ENCODE measurements at places on chromosomes 7 and 10.
A peak's percentile ranks its signal among the peaks of the same experiment; 100 is the strongest.

GRCh38 chr7:151875942-151876898 lies 695 bp downstream of the PRKAG2 start:
- DNase-seq: peak; percentile 24
- peaks cover 15% of the 10 kb centered on the region for H3K4me1 ChIP-seq
- no peak overlapping the region for H3K27ac ChIP-seq
- H3K4me3 ChIP-seq: peak overlapping the region; percentile 83
- H3K36me3 ChIP-seq: no peaks in the 10 kb centered on the region

DNA sequence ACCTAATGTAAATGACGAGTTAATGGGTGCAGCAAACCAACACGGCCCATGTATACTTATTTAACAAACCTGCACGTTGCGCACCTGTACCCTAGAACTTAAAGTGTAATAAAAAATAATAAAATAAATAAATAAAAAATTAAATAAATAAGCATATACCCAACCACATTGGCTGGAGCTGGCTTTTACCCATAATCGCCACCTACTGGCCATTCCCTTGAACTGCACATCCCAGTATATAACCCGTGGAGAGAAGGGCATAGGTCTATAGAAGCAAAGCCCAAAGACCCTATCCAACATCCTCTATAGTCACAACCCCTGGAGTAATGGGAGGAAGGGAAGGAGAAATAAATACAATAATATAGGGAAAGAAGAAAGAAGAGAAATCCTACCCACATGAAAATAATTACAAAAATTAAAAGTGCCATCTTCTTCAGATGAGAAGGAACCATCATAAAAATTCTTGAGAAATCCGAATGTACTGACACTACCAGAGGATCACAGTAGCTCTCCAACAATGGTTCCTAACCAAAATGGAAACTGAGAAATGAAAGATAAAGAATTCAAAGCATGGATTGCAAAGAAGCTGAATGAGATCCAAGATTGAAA lies 65.6 kb downstream of the TWIST1 start:
- H3K27me3 ChIP-seq: no peaks in the 10 kb centered on the region
- no peaks in the 10 kb centered on the region for H3K4me1 ChIP-seq
- H3K36me3 ChIP-seq: no peaks in the 10 kb centered on the region
- DNase-seq: peak; percentile 70
- no peak overlapping the region for H3K27ac ChIP-seq

DNA sequence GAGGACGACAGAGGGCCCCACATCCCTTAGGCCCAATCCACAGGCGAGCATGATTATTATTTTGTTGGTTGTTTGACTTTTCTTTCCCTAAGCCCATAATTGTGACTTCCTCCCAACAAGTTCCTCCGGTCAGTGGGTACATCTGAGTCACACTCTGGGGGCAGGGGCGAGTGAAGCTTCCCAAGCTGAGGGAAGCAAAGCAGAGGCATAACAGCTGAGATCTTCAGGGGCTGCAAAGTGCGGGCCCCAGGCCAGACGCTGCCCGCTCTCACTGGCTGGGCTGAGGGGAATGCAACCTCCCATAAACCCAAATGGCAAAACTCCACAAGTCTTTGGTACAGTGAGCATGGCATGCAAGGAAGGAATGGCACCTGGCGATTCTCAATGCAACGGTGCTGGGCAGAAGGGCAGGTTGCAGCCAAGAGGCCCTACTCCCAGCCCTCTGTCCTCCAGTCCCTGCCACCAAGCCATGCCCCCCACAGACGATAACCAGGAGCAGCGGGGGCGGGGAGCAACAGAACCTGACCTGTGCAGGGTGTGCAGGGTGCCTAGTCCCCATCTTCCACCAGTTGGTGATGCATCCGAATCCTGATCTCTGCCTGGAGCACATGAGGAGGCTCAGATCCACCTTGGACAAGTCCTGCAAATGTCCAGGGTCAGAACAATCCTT lies 25.3 kb downstream of the TNS3 start:
- no peaks in the 10 kb centered on the region for H3K27me3 ChIP-seq
- H3K4me1 ChIP-seq: peaks cover 42% of the 10 kb centered on the region
- H3K36me3 ChIP-seq: peaks cover 17% of the 10 kb centered on the region
- H3K4me3 ChIP-seq: peak overlapping the region; percentile 12
- DNase-seq: peak; percentile 50
- peak overlapping the region; percentile 78 for H3K27ac ChIP-seq

DNA sequence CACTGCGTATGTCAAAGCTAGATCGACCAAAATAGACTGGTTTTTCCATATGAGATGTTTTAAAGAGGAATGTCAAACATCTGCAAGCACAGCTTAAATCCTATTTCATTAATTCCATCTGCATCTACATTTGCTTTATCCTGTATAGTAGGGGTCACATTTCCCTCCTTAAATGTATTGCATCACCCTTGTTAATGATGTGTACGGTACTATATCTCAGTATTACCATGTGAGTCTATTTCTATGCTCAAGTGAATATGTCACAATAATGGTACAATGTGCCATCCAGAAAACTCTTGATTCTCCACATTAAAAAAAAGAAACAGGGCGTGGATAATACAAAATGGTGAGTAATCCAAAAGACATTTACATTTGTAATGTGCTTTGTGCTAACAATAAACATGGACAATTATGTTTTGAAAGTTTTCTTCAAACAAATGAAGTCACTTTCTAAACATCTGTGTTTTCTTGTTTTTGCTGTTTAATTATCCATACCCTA lies 56.6 kb downstream of the TWIST1 start:
- DNase-seq: peak; percentile 68
- no peak overlapping the region for H3K27ac ChIP-seq
- H3K4me1 ChIP-seq: peaks cover 14% of the 10 kb centered on the region
- H3K27me3 ChIP-seq: no peaks in the 10 kb centered on the region
- no peak overlapping the region for H3K4me3 ChIP-seq

- H3K36me3 ChIP-seq: no peaks in the 10 kb centered on the region
- H3K27me3 ChIP-seq: no peaks in the 10 kb centered on the region
- no peak overlapping the region for H3K27ac ChIP-seq
- peak; percentile 68 for DNase-seq
- H3K4me3 ChIP-seq: no peak overlapping the region
These were observed 91.0 kb upstream of the STRIP2 start for GRCh38 chr7:129343099-129343700.

DNA sequence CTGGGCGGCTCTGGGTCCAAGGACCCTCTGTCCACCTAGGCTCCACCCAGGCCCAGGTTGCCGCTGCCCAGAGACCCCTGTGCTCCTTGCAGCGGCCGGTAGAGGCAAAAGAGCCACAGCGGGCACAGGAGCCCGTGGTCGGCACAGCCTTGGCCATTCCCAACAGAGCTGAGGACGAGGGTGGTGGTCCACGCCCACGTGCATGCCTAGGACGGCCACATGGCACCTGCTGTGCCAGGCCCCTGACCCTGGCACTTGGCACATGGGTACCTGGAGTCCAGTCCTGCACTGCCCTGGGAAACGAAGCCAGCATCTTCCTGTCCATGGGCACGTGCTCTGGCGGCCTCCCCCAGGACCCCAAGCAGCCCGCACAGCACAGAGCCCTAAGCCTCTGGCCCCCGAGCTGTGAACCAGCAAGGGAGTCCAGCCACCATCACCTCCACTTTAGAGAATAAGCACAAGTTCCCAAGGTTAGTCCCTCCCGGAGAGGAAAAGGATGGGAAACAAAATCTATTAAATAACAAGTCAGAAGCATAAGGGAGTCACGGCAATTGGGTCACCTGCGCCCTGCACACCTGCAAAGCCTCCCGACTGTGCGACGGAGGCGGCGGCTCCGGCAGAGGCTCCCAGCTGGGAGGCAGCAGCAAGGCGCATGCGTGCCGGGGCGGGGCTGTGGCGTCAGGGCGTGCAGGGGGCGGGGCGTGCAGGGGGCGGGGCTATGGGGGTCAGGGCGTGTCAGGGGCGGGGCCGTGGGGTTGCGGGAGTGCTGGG lies 59.1 kb downstream of the STK32C start:
- no peaks in the 10 kb centered on the region for H3K27me3 ChIP-seq
- H3K4me1 ChIP-seq: peaks cover 8% of the 10 kb centered on the region
- H3K27ac ChIP-seq: no peak overlapping the region
- peak overlapping the region; percentile 75 for H3K4me3 ChIP-seq

DNA sequence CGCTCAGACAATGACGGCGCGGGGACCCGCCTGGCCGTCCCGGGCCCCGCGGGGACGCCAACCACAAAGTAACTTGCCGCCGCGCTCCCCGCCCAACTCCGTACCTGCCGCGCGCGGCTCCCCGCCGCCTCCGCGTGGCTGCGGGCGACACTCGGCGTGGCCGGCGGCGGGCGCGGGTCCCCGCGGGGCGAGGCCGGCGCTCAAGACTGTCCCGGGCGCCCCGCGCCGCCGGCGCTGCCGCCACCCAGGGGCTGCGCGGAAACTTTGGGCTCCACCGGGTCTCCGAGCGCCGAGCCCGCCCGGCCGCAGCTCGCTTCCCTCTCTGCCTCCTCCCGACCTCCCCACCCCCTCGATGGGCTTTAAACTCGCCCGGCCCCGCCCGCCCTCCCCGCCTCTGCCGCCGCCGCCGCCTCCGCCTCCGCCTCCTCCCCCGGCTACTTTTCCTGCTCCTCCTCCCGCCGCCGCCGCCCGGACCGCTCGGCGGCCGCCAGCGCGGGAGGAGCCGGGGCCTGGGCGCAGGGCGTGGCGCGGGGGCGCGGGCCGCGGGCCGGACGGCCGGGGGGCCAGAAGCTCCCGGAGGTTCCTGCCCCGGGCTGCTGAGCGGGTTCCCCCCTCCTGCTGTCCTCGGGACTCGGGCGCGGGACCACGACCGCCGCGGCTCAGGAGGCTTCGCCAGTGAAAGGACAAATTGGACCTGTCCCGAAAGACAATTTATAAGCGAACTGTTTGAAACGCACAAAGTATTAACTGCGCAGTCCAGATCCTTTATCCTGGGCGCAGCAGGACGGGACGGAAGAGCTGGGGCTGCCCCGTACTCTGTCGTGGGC lies 10.6 kb upstream of the GRB10 start:
- DNase-seq: peak; percentile 61
- H3K4me3 ChIP-seq: peak overlapping the region; percentile 65
- H3K27me3 ChIP-seq: no peaks in the 10 kb centered on the region
- peak overlapping the region; percentile 36 for H3K27ac ChIP-seq
- H3K4me1 ChIP-seq: peaks cover 15% of the 10 kb centered on the region
